Progenitor cell of endocrine pancreas (in vitro differentiated cells): ENCODE measurements at places on chromosomes 3 and 15. TPM values are rescaled to one million over a fixed set of nuclear protein-coding genes. Genes with fewer than 3 reads are reported as not detected.

DNA sequence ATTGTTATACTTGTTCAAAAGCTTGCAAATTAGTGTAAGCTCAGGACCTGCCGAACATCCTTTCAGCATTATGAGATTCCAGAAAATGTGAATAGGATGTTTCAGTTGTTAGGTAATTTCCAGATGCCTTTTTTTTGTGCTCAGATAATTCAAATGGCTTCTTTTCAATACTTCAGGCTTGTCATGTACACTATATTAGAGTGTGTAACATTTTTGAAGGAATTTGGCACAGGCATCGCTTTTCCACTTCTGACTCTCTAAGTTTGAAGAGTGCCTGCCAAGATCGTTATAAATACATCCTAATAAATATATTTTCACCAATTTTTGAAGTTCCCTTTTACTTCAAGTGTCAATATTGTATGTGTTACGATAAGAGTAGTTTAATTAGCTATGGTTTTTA, 35.2 kb downstream of the CADM2 start:
- H3K4me1 ChIP-seq, result peaks cover 2% of the 10 kb centered on the region
- no peaks in the 10 kb centered on the region for H3K36me3 ChIP-seq
- H3K27me3 ChIP-seq, result no peaks in the 10 kb centered on the region
- DNase-seq, result no peak
- H3K4me3 ChIP-seq, result no peak overlapping the region

Gene STXBP5L
- total RNA-seq, result 8.5 and 11.1 TPM in 2 replicates

Gene MAP6D1
- 1.9 and 2.4 TPM in 2 replicates for total RNA-seq

Gene CPLX3
- not detected in 2 replicates for total RNA-seq

Gene CCDC80
- 9.1 and 13.3 TPM in 2 replicates for total RNA-seq
